ENCODE measurements at places on chromosomes 7 and 10.
A peak's percentile ranks its signal among the peaks of the same experiment; 100 is the strongest.

DNA sequence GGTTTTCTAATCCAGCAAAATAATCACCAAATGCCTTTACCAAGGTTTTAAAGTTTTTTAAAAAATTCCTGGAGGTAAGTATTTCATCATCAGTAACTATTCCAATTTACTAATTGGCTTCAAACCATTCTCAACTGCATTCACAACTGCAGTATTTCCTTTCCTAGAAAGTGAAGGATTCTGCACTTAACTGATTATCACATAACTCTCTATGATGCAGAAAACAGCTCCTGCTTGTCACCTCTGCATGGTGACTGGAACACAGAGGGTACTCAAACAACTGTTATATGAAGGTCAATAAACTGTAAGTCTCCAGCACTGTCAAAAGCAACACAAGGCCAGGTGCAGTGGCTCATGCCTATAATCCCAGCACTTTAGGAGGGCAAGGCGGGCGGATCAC is 42.6 kb downstream of the SRPK2 start:
- no peak for DNase-seq

DNA sequence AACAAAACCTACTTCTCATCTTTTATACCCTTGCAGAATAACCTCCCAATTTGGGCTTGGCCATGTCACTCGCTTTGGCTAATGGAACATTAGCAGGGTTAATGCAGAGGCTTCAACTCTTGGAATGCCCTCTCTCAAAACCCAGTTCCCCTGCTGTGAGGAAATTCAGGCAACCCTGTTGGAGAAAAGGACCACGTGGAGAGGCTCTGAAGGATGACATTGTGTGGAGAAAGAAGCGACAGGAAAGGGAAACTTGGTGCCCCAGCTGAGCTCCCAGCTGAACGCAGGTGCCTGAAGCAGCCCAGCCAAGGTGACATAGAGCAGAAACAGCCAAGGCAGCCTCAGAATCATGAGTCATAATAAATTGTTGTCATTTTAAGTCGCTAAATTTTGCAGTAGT is 214.2 kb upstream of the GHITM start:
- no peak for DNase-seq

GRCh38 chr10:92761571-92761970 is 71.8 kb downstream of the HHEX start:
- no peak for DNase-seq

DNA sequence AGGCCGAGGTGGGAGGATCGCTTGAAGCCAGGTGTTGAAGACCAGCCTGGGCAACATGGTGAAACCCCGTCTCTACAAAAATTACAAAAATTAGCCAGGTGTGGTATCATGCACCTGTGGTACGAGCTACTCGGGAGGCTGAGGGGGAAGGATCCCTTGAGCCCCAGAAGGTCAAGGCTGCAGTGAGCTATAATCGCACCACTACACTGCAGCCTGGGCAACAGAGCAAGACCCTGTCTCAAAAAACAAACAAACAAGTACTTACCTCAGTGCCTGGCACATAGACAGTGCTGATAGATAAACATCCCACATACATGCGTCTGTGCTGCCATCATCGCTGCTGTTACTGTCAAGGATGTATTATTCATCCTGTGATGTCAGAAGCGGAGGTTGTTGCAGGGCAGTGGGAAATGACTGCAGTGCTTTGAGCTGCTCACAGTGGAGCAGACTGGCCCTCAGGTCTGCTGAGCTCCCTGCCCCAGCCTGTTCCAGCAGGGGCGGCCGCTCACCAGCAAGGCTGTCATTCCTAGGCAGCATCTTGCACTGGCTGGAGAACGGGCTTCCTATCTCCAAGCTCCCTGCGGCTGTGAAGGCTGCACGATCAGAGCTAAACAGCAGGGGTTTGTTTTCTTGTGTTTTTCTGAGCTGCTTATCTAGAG is 18.6 kb downstream of the FOXK1 start:
- no peak for DNase-seq

GRCh38 chr10:71714031-71714410 is 5.6 kb downstream of the C10orf105 start:
- DNase-seq = no peak

DNA sequence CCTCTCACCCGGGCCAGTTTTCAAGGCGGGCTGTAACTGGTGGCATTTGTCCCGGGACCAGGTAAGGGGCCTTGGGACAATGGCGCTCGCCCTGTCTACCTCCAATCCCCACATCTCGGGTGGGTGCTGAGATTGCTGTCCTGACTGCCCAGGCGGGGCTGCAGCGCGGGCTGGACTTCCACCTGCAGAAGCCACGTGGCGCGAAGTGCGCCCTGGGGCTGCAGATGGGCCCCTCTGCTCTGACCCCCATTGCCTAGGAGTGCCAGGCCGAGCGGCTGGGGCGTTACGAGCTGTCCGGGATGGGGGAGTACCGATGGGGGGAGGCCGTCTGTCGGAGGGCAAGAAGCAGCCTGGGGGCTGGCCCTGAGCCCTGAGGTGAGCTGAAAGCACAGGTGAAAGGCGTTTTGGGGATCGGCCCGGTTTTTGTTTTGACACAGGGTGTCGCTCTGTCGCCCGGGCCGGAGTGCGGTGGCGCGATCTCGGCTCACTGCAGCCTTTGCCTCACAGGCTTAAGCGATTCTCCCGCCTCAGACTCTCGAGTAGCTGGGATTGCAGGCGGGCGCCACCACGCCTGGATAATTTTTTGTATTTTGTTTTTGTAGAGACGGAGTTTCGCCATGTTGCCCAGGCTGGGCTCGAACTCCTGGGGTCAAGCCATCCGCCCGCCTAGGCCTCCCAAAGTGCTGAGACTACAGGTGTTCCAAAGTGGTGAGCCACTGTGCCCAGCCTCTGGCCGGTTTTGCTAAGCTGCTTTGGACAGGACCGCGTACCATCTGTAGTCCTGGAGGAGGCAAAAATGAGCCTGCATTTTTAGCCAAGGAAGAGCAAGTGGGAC is at the start of gene SFXN2:
TSS of gene SFXN2 (plus strand) at position 16 of the 835 bp plus-strand sequence. CDS start 12,001 bp downstream, outside the sequence.
- peak; percentile 39 for DNase-seq

DNA sequence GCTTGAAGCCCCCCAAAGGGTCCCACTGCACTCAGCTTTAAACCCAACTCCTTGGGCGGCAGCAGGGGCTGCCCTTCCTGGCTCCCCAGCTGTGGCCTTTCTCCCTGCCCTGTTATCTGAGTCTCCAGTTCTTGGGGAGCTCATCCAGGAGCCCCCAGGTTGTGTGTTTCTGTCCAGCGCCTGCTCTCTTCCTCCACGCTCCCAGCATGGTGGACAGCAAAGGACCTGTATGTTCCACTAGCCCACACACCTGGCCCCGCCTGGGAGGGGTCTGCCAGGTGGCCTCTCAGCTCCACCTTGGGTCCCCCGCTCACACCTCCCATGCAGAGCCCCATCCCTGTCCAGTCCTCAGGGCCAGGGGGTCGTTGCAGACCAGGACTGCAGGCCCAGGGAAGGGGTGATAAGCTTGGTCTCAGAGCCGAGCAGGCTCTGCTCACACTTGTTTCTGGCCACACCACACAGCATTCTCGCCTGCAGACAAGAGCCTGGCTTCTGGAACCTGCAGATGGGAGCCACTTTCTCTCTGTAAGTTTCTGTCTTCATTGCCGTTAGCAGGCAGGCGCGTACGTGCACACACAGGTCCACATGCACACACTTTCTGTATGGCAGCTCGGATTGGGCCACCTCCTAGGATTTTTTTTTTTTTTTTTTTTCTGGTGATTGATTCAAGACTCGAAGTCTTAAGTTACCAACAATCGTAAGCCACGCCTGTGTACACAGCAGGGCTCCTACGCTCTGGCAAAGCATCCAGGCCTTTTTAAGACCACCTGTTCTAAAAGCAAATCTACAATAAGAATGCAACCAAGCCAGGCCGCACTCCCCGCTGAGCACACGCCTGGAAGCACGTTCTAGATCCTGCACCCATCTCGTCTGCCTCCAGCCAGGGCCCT is 104.6 kb downstream of the CYTH3 start:
- no peak for DNase-seq

- no peak for DNase-seq
Measured at GRCh38 chr7:68550635-68551034, 1047.6 kb upstream of the AUTS2 start.

DNA sequence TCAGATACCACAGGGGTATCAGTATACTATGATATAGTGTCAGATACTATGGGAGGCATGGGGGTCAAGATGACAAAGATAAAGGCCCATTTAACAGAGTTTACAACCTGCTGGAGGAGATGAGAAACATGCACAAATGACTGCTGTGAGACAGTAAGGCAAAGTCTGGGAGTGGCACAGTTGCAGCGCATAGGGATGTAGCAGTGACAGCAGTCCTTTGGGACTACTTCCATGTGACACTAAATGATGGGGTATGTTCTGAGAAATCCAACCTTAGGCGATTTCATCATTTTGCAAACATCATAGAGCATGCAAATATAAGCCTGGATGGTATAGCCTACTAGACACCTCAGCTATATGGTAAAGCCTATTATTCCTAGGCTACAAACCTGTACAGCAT is 56.8 kb downstream of the CDK1 start:
- DNase-seq = no peak

DNA sequence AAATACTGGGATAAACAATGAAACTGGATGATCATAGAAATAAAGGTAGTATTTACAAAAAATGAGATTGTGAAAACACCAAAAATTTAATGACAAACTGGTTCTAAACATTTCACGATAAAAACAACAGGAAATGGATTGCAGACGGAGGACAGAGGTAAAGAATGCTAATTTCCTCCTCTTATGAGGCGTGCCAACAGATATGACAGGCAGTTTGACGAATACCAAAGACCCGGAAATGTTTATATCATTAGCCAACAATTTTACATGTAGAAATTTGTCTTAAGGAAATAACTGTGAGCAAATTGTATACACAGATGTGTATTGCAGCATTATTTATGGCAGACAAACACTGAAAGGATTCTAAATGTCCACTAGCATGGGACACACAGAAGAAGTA is 162.0 kb upstream of the MGMT start:
- no peak for DNase-seq

DNA sequence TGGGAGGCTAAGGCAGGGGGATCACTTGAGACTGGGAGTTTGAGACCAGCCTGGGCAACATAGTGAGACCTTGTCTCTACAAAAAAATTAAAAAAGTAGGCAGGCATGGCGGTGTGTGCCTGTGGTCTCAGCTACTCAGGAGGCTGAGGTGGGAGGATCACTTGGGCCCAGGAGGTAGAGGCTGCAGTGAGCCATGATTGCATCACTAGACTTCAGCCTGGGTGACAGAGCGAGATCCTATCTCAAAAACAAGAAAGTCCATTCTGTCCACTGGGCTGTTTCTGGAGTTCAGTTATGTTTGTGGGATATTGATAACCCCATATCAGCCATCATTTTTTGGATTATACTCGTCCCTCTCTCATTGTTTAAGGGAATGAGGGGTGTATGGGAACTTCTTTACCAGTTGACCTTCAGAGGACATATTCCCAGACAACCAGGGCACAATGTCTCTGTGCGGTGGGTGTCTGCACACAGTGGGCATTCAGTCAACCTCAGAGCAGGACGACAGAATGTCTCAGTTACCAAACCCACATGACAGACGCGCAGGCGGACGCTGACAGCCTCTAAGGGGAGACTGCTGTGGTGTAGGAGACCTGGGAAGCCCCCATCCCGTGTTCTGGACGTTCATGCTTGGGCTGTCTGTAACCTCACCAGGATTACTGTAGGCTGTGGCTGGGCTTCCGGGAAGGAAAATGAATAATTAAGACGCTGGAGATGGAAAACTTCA is 69.4 kb downstream of the CARD11 start:
- no peak for DNase-seq

GRCh38 chr10:4081685-4082111 is 296.7 kb upstream of the KLF6 start:
- no peak for DNase-seq

DNA sequence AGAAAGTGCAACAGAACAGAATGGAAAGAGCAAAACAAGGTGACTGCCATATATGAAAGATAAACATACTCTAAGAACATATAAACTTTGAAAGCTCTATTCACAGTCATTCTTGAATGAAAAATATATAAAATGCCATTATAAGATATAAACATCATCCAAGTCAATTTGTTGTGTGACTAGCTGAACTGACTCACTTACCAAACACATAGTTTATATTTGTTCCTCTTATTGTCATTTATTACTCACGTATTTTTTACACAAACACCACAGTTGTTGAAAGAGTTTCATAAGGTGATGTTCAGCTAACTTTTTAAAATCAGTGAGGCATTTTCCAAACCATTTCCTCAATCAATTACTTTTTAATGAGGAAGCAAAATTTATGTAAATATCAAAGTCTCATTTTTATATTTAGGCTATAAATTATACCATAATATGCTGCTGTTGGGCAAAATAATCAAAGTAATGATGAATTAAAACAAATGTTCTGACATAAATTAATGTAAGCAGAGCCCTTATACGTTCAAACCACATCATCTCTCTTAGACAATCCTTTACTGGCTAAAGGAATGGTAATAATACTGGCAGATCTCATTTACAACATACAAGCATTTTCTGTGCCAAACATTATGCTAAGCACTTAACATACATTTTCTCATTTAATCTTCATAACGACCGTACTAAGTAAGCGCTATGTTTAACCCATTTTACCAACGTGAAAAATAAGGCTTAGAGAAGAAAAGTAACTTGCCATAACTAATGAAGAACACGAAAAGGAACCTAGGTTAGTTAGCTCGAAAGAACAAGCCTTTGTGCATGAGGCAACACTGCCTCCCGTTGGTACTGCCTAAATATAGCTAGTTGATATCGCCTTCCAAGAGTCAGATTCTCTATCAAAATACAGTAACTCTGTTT is 7.3 kb downstream of the LRRN3 start:
- peak; percentile 69 for DNase-seq

- no peak for DNase-seq
Measured at GRCh38 chr10:77649333-77650331, 12.0 kb upstream of the KCNMA1 start.

DNA sequence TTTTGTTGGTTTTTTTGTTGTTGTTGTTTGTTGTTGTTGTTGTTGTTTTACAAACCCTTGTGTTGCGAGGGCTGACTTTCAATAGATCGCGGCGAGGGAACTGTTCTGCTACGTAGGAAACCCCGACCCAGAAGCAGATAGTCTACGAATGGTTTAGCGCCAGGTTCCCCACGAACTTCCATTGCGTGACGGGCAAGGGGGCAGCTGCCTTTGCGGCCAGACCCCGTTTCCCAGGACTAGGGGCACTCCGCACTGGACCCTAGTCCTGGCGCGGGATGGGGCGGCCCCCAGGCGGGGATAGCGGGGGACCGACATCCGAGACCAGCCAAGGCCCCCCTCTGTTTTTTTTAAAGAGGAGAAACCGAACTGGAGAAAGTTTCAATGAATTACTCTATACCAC is 119.6 kb downstream of the LRRTM3 start:
- no peak for DNase-seq

- no peak for DNase-seq
Measured at GRCh38 chr7:56092789-56093531, at the start of gene PHKG1. Gene PHKG1 (minus strand): TSS chr7:56092952. CDS start chr7:56088941, 4,011 bp downstream.

GRCh38 chr7:2566890-2567678 is 8.3 kb downstream of the IQCE start:
- DNase-seq = no peak

All from stimulated activated naive CD4-positive, alpha-beta T cell (primary cell).